Esophagus squamous epithelium (tissue), 5 donors: ENCODE measurements at places on chromosomes 4 and X.

DNA sequence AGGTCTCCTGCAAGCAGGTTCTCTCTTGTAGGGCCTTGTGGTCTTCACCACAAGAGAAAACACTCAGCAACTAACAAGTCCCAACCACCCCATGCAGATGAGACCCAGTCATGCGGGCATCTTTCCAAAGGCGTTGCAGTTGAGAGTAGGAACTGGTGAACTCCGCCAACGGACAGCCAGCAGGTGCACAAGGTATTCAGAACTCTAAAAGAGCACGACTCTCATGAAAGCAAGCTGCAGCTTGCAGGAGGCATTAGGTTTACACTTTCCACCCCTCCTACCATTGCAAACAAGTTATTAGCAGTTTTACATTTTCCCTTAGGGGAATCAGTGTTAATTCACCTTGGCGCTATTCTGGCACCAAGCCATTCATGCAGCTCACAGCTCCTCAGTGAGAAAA lies 173.4 kb upstream of the KIT start:
- no peak for DNase-seq

DNA sequence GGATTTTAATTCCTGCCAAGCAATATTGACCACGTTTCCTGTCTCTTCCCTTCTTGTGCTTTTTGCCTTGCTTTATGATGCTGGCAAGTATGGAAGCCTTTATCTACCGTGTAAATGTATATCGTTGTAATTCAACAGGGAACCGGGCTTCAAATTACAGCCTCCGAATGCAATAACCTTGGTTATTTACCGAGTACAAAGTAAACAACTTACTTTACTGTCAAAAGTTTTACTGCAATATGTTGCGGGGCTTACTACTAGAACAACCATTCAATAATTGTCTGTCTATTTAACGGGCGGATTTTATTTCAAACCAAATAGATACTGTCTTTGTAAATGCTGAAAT lies 73.1 kb downstream of the PALLD start:
- DNase-seq: no peak

- no peak for DNase-seq
Observed at GRCh38 chr4:114601304-114602052, 2.9 kb downstream of the UGT8 start.

DNA sequence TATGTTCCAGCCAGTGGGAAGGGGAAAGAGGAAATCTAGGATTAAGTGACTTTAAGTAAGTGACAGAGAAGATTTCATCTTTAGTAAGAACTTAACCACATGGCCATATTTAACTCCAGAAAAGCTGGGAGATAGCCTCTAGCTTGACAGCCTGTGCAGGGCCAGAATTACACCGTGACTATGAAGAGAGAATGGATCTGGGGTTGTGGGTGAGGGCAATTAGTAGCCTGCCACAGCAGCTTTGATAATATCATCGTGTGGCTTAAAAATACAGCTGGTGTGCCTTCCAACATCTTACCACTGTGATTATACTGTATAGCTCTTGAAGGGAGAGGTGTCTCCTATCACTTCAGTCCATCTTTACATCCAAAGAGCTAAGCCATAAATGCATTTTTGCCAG lies 57.6 kb upstream of the TBC1D9 start:
- DNase-seq: no peak

DNA sequence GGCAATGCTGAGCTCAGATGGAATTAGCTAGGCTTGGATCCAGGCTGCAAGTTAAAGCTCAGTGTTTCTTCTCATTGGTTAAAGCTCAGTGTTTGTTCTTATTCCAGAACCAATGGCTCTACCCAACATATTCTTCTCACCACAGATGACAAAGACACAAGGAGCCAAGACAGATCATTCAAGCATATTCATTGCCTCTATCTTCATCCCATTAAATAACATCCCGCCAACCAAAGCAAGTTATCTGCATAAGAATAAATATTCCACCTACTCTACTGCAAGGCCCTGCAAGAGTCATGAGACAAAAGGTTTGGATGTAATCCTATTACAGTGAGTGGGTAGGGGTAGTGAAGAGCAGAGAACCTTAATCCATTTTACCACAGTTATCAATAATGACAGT lies 766.5 kb downstream of the C4orf33 start:
- DNase-seq: no peak

DNA sequence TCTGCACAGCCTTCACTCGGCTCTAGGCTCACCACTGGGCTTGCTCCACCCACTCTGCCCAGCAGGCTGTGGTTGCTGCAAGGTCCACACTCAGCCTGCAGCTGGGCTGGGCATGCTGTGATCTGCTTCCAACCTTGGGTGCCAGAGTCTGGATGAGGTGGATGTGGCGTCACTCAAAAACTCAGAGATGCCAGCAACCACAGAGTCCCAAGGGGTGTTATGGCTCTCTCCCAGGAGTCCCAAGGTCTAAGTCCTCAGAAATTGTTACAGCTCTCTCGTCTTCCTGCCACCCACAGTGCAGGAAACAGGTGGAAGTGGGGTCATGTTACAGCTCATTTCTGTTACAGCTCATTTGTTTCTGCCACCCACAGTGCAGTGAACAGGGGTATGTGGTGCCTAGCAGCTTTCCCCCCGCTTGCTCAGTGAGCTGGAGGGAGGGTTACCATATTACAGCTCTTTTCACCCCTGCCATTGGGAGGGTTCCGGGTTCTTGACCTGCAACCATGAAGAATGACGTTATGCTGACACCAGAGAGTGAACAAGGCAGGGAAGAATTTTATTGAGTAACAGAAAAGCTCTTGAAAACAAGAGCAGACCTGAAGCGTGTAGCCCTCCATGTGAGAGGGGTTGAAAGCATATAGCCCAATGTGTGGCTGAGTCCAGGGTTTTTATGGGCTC lies 893.9 kb downstream of the PCDH7 start:
- DNase-seq: no peak

DNA sequence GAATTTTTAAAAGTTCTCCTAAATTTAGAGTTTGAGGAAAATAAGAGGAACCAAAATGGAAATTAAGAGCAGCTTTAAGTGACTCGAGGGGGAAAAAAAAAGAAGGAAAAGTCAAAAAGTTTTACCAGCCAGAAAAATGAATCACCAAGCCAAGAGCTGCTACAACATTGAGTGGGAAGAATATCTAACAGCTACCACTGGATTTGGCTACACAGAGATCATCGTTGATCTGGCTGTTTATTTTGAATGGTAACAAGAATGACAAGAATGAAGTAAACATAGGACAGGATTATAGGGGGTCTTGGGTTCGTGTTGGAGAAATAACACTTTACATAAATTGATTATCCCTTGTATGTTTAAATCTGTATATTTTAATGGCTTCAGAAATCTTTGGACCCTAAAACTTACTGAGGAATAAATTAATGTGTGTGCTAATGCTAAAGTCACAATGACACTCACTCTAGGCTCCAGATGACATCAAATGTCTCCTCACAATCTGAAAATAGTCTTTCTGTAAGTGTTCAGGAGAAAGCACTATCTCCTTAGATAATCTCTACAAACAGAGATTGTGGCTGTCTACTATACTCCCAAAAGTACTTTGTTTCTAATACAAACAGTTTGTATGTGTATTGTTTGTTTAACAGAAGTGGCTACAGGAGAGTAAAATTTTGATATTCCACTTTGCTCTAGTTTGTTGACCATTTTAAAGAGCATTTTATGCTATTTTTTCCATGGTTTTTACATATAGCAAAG lies 3.1 kb upstream of the CSN3 start:
- no peak for DNase-seq

GRCh38 chr4:1012034-1012739 lies 761 bp downstream of the FGFRL1 start:
- DNase-seq: no peak

DNA sequence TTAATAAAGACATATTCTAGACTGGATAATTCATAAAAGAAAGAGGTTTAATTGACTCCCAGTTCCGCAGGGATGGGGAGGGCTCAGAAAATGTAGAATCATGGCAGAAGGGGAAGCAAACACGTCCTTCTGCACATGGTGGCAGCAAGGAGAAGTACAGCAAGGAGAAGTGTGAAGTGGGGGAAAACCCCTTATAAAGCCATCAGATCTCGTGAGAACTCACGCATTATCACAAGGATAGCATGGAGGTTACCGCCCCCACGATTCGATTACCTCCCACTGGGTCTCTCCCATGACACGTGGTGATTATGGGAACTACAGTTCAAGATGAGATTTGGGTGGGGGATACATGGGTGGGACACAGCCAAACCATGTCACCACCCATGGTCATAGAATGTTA lies 58.3 kb downstream of the MTNR1A start:
- DNase-seq: no peak

DNA sequence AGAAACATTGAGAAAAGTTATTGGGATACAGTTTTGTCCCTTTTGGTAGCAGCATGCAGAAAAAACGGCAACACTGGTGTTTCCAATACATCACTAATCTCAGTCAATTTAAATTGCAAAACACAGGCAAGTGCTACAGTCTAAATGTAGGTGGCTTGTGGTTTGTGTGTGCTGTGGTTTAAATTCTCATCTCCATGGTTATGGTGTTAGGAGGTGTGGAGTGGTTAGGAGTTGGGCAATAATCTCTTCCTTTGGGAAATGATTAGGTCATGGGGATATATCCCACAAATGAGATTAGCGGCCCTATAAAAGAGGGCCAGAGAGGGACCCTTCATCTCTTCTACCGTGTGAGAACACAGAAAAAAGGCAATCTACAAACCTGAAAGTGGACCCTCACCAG lies 1344.3 kb downstream of the ADGRL3 start:
- no peak for DNase-seq

GRCh38 chrX:63327788-63328187 lies 23.3 kb downstream of the SPIN4 start:
- no peak for DNase-seq

DNA sequence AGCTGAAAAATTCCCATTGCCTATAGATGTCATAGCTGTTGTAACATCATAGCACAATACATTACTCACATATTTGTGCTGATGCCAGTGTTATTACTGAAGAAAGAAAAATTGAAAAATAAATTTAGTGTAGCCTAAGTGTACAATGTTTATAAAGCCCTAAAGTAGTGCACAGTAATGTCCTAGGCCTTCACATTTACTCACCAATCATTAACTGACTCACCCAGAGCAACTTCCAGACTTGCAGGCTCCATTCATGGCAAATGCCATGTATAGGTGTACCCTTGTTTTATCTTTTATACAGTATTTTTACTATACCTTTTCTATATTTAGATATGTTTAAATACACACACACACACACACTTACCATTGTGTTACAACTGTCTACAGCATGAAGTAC lies 265.4 kb upstream of the MAGEB18 start:
- no peak for DNase-seq
